ENCODE measurements at places on chromosomes 4 and X.

DNA sequence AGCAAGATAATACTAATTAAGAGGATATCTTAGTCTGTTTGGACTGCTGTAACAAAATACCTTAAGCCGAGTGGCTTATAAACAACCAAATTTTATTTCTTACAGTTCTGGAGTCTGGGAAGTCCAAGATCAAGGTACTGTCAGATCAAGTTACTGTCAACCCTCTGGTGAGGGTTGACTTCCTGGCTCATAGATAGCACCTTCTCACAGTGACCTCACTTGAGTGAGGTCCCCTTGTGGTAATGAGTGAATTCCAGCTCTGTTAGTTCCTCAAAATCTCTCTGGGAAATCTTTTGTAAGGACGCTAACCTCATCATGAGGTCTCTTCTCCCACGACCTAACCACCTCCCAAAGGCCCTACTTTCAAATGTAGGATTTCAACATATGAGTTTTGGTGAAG, 36.9 kb upstream of the ADGRA3 start:
- peak; percentile 5 for DNase-seq

- peak; percentile 12 for DNase-seq
Measured at GRCh38 chr4:3677748-3678070, 88.5 kb upstream of the ADRA2C start.

GRCh38 chr4:78720994-78721677, 55.0 kb upstream of the BMP2K start:
- DNase-seq: peak; percentile 25

- peak; percentile 30 for DNase-seq
Measured at GRCh38 chr4:169272265-169272886, 1.6 kb upstream of the SH3RF1 start.

- DNase-seq: no peak
Measured at GRCh38 chr4:2318476-2318875, 56.6 kb upstream of the MXD4 start.

DNA sequence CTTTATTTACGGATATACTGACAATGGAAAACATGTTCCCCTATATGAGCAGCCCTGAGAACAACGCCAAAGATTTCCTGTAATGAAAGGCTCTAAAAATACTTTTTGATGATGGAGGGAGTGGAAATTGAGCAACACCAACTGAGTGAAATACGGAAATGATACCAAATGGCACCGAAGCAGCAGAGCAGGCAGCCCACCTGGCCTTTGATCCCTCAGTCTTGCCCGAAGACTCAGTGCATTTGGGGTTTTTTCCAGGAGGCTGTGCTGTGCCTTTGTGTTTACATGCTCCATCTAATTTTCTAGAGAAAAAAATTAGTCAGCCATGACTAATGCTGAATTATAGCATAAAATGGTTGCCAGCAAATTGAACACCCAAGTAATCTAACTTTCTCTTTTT, 169.9 kb upstream of the RBPJ start:
- peak; percentile 27 for DNase-seq

- DNase-seq: no peak
Measured at GRCh38 chrX:105116486-105116885, 104.0 kb downstream of the TEX13A start.

DNA sequence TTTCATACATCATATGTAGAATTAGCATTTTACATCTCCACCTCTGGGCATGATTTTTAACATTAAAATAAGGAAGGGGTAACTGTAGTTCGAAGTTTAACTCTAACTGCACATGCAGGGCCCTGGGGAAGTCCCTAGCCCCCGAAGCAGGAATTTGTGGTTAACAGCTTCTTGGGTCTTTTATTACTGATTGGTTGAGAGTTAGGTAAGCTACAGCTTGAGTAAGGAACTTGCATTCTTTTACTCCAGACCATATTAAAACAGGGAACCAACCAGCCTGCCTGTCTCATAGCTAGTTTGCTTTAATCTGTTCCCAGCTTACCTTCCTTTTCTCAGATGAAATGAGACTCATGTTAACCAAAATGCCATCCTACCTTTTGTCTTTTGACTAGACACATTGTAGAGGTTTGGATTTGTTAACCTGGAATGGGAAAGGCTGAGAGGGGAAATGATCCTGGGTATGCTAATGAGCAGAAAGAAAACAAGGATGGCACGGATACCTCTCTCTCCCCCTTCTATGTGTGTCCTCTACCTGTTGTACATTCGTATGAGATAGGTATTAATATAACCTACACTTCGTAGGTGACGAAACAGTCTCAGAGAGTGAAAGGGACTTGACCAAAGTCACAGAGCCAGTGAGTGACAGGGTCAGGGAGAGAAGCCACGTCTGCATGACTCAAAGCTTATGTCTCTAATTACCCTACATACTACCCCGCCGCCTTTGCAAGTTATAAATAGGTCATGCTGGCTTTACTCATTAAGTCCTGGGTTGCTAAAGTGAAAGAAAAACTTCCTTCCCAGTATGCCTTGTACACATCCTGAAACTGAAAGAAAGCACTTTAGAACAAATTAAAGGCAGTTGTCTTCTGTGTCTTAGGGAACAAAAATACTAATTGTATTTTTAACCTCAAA, 119.5 kb upstream of the AFF2 start:
- peak; percentile 87 for DNase-seq

GRCh38 chr4:38455092-38455862, 208.7 kb upstream of the KLF3 start:
- DNase-seq: peak; percentile 70

DNA sequence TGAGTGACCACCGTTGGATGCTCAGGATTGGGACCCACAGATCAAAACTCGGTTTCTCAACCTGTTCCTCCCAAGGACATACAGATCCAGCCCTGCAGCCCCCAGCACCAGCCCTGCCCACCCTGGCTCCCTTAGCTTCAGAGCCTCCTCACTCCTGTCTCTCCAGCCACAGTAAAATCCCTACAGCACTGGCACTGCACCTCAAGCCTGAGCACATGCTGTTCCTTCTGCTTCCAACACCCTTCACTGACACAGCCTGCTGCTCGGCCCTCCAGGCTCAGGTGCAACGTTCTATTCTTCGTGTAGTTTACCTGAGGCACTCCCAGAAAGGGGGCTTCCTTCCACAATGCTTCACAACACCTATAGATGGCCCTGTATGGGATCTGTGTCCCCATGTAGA, 163.6 kb downstream of the EVC2 start:
- no peak for DNase-seq

DNA sequence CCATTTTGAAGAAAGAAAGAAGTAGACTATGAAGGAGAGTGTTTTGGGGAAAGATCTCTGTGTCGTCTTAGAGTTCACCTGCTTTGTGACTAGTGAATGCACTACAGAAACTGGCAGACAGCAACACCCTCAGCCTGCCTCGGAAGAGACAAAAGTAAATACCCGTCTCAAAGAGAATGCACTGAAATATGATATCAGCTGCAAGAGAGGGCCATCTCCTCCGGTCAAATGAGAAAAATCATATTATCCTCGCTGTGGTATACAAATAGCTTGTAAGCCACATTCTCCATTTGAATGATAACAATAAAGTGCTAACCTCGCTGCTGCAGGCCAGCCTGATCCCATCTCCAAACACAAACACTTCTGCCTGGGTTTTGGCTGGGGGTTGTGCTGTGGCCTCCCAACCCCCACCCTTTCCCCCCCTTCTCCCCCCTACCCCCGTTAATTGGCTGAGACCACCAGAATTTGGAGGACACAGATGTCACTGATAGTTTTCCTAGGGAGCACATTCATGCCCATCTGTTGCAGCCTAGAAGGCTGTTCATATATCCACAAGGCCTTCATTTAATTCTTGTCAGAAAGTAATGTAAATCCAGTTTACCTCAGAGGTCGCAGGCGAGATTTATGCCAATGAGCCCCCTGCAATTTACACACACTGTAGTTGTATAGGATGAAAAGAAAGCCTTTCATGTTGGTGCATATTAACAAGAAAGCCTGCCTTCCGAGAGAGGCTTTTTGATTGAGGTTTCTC, 46.3 kb downstream of the ALPK1 start:
- no peak for DNase-seq

- DNase-seq: no peak
Measured at GRCh38 chr4:177322881-177323280, 13.2 kb downstream of the NEIL3 start.

DNA sequence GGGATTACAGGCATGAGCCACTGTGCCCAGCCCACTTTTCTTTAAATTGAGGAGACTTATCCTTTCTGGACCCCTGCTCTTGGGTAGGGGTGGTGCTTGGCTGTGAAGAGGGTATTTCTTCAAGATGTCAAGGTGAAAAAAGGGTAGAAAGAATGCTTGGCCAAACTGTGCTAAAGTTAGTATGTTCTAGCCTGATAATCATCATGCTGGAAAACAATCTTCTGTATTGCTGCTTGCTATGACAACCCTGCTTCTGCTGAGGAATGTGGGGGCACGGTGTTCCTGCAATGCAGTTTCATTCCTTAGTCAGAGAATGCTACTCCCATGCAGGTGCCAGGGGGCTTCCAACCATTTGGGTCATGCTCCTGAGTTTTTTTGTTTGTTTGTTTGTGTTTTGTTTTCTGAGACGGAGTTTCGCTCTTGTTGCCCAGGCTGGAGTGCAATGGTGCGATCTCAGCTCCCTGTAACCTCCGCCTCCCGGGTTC, 4.0 kb upstream of the UBE2A start:
- DNase-seq: no peak

DNA sequence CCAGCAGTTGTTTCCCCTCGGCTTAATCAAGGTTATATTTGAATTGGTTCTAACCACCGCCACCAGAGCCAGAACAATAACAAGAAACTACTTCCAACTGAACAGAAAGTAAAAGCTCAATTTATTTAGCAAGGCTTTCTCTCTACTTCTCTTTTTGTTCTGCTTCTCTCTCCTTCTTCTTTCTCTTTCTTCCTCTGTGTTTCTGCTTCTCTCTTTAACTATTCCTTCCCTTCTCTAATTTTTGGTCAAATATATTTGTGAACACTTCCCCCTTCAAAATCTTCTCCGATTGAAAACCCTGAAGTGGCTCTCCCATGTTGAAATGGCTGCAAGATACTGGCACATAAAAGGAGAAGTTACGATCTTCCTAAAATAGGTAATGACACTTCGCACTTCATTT, 1195.9 kb upstream of the PRKX start:
- peak; percentile 2 for DNase-seq

DNA sequence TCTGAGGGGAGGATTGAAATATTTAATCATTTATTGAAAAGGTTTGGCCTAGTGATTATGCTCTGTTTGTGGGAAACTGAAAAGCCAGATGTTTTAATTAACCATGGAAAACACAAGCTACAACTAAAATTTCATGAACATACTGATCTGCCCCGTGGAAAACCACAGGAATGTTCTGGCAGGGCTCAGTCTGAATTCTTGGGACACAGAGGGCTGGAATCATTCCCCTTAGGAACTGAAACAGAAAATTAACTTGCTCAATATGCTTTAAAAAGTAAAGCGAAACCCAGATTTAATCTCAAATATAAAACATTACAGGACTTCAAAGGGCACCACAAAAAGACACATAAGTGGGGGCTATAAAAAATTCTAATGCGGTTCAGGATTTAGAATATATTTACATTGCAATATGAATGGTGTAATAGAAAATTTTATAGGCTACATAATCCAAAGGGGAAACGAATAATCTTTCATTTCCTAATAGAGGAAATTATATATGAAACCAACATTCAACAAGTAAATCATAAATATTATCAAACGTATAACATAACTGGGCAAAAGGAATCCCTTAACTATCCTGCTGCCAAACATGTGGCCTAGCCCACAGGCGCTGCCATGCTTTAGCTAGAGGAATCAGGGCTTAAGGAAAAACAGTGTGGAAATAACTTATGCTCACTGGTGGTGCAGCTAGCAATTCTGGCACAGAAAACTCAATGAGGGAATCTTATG, 70.9 kb downstream of the APBB2 start:
- DNase-seq: no peak

- DNase-seq: no peak
Measured at GRCh38 chr4:1670279-1670678, 13.8 kb downstream of the FAM53A start.

- DNase-seq: no peak
Measured at GRCh38 chrX:131287560-131288179, 1.4 kb downstream of the IGSF1 start.

- no peak for DNase-seq
Measured at GRCh38 chrX:33142331-33142730, 69.0 kb downstream of the DMD start.

GRCh38 chrX:71253253-71254091, 468 bp downstream of the ZMYM3 start:
- DNase-seq: peak; percentile 28

- DNase-seq: no peak
Measured at GRCh38 chr4:173466101-173466500, 63.9 kb downstream of the HAND2 start.

DNA sequence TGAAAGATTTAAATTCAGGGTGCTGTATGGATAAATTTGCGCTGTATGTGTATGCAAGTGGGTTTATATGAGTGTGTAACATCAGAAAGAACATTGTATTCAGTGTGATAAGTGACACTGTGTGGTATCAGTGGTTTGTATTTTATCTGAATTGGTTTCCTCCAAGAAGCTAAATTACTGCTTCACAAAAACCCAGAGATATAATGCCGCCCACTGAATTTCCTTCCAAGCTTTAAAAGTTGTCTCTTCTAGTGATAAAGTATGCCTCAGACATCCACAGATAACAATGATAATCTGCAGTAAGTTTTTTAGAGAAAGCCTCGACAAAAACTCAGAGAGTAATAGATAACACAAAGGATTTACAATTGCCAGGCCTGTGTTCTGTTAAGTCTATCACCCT, 710.6 kb upstream of the HS3ST1 start:
- no peak for DNase-seq

DNA sequence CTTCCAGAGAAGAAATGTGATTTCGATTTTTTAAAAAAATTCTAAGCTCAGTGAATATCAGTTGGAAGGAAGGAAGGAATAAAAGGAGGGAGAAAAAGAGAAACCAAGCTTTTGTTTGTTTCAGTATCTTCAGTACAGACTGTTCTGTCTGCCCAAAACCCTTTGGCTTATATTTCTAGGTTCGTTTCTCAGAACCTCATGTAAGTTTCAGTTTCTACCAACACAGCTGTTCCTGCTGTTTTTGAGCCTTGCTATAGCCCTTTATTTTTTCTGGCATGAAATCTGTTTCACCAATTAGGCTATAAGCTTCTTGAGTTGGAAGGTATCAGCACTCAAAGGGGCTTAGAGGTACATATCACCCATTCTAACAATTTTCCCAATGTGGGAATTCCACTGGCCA, 157.9 kb downstream of the GBA3 start:
- no peak for DNase-seq

GRCh38 chr4:146178126-146178525, 2.6 kb downstream of the LSM6 start:
- no peak for DNase-seq

DNA sequence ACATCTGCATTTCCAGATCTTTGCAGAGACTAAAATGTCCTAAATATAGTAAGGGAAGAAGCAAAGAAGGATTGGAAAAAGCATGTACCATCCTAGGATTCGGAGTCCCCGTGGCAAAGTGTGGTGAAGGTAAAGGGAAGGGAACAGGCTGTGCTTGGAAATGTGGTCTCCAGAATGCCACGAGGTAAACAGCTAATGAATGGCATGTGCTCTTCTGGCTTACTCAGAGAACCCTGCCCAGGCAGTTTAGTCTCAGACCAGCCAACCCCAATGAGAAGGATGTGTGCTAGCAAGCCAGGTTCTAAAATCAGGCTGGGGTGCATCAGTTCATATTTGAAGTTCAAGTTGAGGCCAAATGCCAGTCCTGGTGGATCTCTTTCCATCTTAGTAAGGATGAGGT, 113.1 kb downstream of the RS1 start:
- no peak for DNase-seq
